ENCODE measurements at places on chromosomes 12 and 14.

DNA sequence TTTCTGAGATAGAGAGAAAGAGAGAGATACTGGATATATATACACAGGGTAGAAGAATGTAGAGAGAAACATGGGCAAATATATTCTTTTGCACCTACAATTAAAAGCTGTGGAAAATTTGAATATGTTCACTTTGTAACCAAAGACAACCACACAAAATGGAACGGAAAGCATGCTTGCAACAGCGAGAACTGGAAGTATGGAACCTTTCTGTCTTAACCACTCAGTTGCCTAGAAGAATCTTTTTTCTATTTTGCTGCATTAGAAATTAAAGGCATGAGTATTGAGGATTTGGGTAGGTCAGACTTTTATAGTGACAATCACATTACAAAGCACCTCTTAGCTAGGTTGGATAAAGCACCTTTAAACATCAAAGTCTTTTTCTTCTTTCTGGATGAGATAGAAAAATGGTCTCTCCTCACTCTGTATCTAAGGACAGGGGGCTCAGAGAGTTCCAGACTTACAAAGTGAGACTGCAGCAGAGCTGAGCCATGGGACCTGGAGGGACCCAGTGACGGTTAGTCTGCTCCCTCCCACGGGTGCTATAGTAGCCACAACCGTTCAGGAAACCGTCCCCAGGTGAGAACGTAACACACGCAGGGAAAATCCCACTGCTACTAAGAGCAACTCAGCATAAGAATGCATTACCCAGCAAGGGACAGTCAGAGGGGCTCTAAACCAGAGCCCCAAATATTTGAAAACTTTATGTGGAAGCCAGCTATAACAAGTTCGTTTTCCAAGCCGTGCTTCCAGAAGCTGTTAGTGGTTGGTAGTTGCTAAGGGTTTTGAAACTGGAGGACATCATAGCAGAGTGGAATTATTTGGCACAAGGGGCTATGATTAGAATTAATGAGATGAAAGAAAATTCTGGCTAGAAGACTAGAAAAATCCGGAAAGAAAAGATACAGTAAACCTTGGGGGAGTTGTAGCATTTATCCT lies 97.1 kb downstream of the DAD1 start:
- DNase-seq = no peak

GRCh38 chr12:51504851-51505250 lies 80.2 kb downstream of the SLC4A8 start:
- DNase-seq = no peak

DNA sequence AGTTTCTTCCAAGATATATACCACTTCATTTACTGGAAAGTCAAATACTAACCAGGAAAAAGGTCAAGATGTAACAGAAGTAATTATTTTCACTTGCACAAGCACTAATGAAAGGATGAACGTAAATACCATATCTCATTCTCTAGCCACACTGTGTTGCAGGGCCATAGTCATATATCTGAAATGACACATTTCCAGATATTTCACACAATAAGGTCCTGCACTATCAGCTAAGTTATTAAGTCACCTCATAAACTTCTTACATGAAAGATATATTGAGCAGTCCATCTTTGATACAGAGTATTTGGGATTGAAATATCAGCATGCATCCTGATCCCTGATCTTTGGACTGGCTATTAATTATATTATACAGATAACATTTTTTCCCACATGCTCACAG lies 783.3 kb upstream of the MGAT4C start:
- DNase-seq = no peak

GRCh38 chr12:79547735-79548609 lies 142.8 kb downstream of the PAWR start:
- DNase-seq = no peak

GRCh38 chr12:958588-959123 lies 9.2 kb upstream of the RAD52 start:
- no peak for DNase-seq

GRCh38 chr12:132174015-132174838 lies 30.0 kb downstream of the NOC4L start:
- DNase-seq = no peak

- DNase-seq = no peak
Measured at GRCh38 chr14:35940291-35940690, 114.2 kb downstream of the BRMS1L start.
